ENCODE measurements at places on chromosomes 3 and 15.

GRCh38 chr15:52558196-52558595 is 10.6 kb downstream of the ARPP19 start:
- DNase-seq: no peak

DNA sequence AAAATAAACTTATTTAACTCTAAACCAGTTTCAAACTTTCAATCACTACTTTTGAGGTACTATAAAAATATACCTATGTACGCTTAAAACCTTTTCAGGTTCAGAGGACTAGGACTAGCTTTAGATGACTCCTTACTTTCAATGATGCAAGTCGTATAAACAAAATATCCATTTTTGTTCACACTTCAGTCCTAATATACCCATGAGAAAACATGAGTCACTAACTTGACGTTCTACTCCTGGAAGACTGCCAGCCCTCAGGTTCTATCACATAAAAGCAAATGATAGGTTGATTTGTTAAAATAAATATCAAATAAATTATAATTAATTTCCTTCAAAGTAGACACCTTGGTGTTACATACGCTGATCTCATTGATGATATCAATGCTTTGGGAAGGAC is 10.6 kb upstream of the P3H2 start:
- DNase-seq: no peak

- DNase-seq: no peak
These were observed 37.2 kb downstream of the BHLHE40 start for GRCh38 chr3:5016211-5017161.

GRCh38 chr15:101051291-101052030 is 132.3 kb downstream of the LRRK1 start:
- DNase-seq: no peak

DNA sequence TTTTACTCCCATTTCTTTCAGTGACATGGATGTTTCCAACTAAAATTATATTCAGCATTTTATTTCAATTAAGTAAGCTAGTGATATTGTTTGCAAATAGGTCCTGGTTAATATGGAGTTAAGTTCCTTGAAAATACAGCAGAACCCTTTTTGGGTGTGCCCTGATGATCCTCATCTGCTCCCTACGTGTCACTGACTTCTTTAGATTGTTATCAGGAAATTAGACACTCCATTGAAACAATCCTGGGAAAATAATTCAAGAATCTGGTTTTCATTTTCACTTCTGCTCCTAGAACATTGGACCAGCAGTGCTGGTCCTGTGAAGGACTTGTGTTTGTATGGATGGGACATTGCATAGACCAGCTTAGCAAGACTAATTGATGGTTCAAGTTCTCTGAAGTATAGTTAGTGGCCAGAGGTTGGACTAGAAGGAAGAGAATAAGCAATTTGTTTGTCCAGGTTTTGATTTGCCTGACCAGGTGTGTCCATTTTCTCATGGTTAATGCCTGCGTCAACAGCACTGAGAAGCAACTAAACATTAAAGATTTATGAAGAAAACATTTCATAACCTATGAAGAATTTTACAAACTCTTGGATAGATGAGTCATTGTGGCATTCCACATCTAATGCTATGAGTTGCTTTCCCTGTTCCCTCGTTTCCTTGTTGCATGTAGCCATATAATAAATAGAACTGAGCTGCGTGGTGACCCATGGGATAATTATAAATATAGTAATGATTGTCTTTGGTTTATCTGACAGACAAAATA is 95.8 kb downstream of the ZPLD1 start:
- no peak for DNase-seq

DNA sequence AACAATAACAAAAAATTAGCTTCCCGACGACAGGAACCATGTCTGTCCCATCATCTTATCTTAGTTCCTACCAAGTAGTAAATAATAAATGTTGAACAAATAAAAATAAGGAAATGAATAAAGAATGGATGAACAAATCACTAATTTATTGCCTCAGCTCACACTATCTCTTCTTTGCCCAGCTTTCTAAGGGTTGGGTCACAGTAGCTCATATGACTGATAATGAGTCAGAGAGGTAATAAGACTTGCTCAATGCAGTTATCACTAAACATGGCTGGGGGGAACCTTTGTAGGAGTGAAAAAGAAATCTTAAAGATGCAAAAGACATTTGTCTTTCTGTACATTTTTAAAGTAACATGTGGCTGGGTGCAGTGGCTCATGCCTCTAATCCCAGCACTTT is 182.2 kb downstream of the WDR76 start:
- no peak for DNase-seq

GRCh38 chr15:93831641-93832040 is 399.7 kb upstream of the MCTP2 start:
- no peak for DNase-seq

DNA sequence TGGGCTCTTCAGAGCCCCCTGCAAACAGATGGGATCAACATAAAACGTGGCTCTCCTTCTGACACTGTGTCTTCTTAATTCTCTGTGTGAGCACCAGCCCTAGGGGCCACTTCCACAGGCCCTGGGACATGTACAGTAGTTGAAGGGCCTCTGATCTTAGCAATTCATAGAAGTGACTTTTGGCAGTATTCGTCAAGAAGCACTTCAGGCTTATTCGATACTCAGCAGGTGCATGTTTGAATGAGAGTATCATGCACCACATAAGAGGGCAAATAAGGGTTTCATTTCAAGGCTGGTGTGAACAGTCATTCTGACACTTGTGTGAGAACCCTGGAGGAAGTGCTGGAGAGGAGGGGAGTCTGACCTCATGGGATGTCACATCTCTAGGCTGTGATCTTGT is 113.9 kb downstream of the GABRG3 start:
- no peak for DNase-seq
